GM04503 (cell line): ENCODE measurements at places on chromosomes 5 and 9.

DNA sequence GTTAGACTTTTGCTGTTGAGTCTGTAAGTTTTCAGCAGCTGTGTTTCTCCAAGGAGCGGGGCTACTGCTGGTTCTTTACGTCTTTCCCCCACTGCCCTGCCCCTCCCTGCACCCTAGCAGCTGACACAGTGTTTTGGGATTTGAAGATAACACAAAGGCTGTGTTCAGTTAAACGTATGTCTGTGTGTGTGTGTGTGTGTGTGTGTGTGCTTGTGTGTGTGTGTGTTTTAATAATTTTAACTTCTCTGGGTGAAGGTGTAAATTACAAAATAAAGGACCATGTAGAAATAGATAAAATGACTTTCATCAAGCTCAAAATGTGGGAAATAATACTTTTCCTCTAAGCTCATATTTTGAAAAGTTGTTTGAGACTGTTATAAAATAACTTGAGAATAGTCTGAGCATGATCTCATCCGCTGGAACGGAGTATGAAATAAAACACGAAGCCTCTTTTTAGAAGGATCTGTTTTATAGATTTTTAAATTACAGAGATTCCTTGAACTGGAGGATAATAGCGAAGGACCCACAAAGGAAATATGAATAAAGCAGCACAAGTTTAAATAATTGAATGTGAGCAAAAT, 10.9 kb downstream of the ABL1 start:
- no peak for DNase-seq

DNA sequence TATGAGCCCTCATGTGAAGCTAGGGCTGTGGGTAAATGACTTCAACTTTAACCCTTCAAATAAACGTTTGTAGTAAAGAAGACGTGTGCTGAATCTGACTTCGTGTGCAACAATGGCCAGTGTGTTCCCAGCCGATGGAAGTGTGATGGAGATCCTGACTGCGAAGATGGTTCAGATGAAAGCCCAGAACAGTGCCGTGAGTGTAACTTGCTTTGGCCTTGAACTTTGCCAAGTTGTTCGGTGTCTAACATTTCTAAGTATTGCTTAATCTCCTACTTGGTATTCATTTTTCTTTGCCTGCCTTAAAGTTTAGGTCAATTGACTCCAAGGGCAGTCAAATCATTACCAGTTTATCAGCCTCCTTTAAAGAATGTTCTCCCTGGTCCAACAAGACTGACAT, 18.2 kb downstream of the VLDLR start:
- DNase-seq = no peak

DNA sequence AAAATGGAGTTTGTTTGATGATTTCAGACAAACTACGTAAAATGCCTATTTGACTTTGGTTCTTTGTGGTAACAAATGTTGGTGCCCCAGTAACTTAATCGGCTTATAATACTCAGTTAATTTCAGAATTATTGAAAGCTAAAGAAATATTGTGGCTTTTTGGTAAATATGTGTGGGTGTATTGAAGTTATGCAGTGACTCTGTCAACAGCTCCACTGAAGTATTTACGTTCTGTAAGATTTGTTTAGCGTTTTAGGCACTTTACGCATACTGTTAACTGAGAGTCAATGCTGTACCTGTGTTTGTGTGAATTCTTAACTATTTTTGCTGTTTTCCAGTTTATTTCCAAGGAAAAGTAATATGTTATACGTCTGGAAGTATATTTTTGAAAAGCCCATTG, 2.2 kb downstream of the RAD23B start:
- DNase-seq = no peak

DNA sequence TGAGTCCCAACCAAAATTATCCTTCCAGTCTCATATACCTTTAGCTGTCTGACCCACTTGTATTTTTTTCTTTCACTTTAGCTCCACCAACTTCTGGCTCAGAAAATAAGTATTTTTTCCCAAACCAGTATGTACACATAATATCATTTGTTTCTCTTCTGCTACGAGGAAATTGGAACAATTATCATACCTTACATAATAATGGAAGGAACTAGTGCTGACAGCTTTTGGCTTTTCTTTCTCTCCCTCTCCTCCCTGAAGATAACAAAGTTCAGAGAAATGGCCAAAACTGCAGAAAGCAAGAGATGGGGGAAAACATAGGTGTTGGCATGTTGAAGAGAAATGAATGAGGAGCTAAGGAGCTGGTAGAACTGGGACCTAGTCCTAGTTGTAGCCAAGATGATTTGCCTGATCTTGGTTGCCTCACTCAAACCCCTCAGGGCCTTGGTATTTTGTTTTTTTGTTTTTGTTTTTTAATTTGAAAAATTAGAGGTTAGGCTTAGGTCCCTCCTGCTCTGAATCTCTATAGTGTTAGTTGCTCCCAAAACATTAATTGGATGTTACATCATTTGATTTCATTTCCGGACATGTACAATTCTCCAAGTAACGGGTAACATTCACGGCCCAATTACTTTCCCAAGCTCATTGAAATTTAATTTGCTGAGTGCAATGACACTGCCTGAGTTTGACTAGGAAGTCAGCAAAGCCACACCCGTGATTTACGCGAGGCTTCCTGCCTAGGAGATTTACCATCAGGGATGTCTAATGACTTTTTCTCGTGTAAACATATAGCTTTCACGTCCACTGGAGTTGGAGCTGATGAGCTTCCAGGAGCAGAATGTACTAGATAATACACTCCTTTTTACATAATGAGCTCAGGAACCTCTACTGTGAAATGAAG, 291.6 kb downstream of the TLE1 start:
- DNase-seq = no peak

- DNase-seq = no peak
Observed at GRCh38 chr9:71941060-71941568, 29.7 kb downstream of the C9orf85 start.

DNA sequence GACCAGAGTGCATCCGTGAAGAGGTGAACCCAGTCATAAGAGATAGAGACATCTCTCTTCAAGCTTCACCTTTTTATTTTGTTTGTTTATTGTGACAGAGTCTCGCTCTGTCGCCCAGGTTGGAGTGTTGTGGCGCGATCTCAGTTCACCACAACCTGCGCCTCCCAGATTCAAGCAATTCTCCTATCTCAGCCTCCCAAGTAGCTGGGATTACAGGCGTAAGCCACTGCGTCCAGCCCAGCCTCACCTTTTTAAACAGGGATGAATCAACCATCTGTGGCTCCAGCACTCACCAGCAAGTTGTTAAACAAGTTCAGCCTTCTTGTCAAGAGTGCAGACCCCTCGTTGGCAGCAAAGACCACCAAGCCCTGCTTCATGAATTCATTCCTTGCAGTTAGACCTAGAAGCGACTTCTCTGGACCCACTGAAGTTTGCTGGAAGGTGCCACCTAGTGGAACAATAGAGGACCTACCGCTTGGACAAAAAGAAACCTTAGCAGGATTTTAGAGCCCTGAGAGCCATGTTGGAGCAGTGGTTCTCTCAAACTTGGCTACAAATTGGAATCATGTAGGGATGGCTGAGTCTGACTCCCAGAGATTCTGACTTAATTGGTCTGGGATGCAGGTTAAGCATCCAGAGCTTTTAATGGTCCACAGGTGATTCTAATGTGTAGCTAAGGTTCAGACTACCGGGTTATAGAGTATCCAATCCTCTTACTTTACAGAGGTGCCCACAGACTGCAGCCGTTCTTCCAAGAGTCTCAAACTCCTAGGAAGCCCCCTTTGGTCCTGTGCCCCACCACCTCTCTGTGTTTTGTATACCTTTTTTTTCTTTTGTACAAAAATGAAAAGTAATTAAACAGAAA, 10.5 kb upstream of the GALNT10 start:
- no peak for DNase-seq

GRCh38 chr5:139851558-139851957, 56.0 kb downstream of the PSD2 start:
- DNase-seq = no peak

GRCh38 chr9:2299156-2299842, 284.2 kb downstream of the SMARCA2 start:
- DNase-seq = no peak

DNA sequence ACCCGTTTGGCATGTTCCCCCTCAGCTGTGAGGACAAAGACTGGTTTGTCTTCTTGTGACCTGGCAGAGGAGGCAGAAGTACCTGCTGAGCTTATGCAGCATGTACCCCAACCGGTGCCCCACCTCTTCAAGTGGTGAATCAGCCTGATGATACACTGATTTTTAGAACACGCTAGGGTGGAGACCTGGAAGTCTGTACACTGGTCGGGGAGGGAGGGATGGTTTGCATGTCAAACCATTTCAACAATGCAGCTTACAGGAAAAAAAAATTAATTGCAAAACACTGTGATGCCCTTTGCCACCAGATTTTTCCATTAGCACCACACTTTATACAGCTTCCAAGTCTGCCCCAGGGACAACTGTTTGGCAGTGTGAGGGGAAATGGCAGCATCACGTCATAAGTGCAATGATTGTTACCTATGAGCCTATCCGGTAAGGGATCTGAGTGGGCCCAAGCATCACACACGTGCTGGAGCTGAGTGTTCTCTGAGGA, 155.1 kb upstream of the DMRT1 start:
- DNase-seq = no peak

DNA sequence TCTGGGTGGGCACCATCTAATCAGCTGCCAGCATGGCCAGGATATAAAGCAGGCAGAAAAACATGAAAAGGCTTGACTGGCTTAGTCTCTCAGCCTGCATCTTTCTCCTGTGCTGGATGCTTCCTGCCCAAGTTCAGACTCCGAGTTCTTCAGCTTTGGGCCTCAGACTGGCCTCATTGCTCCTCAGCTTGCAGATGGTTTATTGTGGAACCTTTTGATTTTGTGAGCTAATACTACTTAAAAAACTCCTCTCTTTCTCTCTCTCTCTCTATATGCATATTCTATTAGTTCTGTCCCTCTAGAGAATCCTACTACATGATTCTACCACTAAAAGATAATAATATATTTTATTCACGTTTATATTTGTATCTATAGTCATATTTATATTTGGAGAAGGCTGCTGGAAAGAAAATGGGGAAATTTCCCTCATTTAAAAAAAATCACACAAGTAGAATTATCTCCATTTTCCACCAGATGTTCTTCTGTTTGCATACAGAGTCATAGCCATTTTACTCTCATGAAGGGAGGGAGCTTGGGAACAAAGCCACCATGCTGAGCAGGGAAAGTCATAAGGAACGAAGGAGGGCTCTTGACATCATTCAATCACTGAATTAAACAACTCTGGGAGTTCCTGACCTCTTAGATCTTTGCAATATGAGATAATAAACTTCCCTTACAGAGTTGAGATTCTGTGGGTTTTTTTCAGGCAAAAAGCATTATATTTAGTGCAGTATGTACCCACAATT, 1137.4 kb upstream of the CDH18 start:
- DNase-seq = no peak

- no peak for DNase-seq
Observed at GRCh38 chr9:109399258-109399767, 78.5 kb upstream of the EPB41L4B start.

DNA sequence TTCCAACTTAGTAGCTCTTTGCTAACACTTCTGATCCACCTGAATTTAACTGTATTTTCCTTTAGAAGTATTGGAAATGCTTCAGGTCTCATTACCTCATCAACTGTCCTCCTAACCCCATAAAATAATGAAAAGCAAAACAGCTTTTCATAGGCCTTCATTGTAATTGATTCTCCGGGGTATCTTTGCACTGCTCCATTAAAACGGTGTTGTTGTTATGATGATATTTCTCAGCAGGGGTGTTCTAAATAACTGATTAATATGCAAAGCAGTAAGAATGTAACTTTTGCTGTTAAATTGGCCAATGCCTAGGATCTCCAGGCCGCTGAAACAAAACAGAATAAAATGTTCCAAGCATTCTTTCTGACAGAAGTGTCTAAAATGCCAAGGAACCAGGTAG, 1983.2 kb downstream of the EFNA5 start:
- no peak for DNase-seq

GRCh38 chr5:32942225-32942989, 231.3 kb downstream of the NPR3 start:
- DNase-seq = no peak

GRCh38 chr5:139584137-139584536, 23.0 kb downstream of the UBE2D2 start:
- DNase-seq = no peak

- no peak for DNase-seq
Observed at GRCh38 chr5:83488271-83488670, 16.7 kb downstream of the VCAN start.

DNA sequence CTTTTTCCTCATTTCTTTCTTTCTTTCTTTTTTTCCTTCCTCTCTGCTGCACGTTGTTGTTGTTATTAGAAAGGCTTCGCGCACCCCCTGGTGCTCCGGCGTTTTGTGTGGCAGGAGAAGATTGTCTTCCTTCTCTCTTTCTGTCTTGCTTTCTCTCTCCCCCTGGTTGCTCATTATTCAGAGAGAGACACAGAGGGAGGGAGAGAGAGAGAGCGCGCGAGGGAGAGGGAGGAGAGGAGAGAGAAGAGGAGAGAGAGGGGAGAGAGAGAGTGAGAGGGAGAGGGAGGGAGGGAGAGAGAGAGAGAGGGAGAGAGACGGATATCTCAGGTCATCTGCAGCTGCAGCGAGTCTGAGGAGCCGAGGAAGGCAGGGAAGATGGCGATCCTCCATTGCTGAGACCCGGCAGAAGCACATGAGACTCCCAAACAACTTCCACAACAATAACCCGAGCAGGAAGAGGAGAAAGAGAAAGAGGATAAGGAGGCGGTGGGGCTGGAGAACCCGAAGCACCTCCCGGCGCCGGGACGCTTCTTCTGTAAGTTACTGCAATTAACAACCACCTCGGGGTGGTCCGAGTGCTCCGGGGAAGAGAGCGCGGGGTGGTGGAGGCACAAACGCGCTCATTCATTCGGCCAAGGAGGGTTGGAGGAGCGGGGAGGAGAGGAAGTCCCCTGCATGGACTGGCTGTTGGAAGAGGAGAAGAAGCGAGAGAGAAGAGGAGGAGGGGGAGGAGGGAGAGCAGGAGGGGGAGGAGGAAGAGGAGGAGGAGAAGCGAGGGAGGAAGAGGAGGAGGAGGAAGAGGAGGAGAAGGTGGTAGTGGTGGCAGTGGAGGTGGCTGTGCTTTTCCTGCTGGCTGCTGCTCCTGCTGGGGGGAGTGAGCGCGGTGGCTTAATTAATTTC, at the start of gene ZNF462:
TSS of gene ZNF462 (plus strand) at position 346 of the 900 bp plus-strand sequence. CDS start 60,218 bp downstream, outside the sequence.
- DNase-seq = peak; percentile 39

GRCh38 chr5:32690153-32690552, 21.0 kb upstream of the NPR3 start:
- DNase-seq = no peak

GRCh38 chr5:172407822-172408221, 46.5 kb downstream of the SH3PXD2B start:
- no peak for DNase-seq

DNA sequence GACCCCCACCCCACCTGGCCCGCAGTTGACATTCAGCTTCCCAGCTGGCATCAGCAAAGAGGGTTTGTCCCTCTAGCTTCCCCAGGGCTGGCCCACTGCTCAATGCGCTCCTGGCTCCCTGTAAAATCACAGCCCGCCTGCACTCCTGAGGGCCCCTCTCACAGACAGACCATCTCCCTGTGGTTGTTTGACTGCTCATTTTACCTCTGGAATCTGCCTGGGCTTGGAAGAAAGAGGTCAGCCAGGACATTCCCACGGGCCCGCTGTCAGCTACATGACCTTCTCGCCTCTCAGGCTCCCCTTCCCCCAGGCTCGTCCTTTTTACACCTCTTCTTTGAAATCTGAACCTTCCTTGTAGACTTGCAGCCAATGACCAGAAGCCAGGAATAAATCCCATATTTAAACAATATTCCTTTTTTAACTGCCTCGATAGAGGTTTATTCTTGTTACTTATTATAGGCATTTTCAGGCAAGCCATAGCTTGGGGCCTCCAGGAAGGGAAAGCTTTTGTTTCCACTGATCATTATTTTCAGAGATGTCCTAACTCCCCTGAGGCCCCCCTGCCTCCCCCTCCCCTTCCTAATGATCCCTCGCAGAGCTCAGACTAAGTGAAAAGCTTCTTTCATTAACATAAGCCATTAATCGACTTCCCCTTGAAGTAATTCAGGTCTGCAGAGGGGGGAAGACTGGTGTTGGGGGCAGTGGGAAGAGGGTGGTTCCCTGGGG, 76.3 kb upstream of the IQGAP2 start:
- DNase-seq = no peak
